Amniotic epithelial cell (primary cell): ENCODE measurements at places on chromosomes 3 and 15.

- no peak for DNase-seq
Observed at GRCh38 chr15:96337365-96338023, 7.0 kb downstream of the NR2F2 start.

DNA sequence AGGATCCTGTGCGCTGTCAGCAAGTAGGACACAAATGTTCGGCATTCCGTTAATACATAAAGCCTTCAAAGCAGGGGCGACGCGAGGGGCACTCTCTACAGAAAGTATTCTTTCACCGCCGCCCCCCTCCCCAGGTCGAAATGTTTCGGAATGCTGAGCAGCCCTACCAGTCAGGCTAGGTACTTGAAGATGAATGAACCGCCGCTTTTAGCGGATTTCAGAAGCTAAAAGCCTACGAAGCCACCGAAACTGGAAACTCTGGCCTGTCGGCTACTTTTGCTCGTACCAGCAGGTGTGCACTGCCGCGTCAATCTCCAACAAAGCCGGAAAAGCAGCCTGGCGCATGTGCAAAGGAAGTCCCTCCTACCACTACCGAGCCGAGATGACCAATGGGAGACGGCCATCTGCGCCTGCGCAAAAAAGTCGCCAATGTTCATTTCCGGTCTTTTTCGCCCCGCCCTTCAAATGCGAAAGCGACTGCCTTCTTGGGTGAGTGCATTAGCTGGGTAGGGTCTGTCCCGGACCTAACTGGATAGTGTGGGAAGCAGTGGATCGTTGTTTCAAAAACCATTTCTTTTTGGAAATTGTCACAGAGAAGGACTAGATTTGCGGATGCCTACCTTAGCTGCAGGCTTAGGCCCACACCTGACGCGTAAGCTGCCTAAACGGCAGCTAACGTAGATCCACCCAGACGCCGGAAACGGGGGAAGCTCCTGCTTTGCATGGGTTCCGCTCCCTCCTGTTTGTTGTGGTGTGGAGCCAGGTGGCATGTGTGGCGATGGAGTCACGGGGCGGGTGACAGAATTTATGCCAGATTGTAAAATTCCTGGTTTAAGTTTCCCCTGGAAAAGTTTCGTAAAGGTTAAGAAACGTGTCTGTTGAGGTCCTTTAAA is at the start of gene WDR5B:
TSS of gene WDR5B (minus strand) at position 301 of the 893 bp plus-strand sequence. CDS start 534 bp downstream, outside the sequence.
- peak; percentile 94 for DNase-seq

GRCh38 chr3:168030577-168030976 is 65.1 kb downstream of the GOLIM4 start:
- DNase-seq = no peak

- no peak for DNase-seq
Observed at GRCh38 chr3:126460381-126460780, 15.3 kb downstream of the ZXDC start.

DNA sequence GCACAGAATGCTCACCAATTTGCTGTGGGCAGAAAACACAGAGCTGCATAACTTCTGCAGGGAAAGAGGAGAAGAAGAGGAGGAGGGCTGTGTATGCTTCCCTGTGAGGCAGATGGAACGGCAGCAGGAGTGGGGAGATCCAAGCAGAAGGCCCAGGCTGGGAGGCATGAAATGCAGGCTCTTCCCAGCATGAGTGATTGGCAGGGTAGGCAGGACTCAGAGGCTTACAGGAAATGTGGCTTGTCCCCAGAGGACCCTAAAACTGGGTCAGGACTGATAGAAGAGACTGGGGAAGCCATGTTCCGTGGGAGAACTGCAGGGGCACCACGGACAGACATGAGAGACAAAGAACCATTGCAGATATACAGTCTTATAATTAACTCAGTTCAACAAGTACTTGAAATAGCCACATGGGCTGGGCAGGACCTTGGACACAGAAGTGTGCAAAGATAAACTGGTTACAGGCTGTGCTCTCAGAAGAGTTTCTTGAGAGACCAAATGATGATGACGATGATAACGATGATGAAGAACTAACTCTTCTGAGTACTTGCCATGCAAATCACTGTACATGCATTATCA is 286.9 kb downstream of the EPHB1 start:
- DNase-seq = no peak

DNA sequence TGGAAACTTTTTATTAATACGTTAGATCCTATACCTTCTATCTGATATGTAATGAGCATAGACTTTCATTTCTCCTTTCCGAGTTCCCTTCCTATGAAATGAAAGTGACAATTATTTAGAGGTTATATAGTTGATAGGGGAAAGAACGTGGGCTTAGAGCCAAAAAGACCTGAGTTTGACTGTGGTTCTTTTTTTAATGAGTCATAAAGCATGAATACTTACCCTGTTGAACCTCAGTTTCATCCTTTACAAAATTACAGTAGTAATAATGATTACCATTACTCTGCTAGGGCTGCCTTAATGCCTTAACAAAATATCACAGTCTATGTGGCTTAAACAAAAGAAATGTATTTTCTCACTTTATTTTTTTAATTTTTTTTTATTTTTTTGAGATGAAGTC is 75.9 kb downstream of the AGBL1 start:
- DNase-seq = no peak

- DNase-seq = no peak
Observed at GRCh38 chr3:127228866-127229265, 35.9 kb downstream of the PRR23E start.

- no peak for DNase-seq
Observed at GRCh38 chr3:31624083-31624709, 91.5 kb downstream of the STT3B start.

DNA sequence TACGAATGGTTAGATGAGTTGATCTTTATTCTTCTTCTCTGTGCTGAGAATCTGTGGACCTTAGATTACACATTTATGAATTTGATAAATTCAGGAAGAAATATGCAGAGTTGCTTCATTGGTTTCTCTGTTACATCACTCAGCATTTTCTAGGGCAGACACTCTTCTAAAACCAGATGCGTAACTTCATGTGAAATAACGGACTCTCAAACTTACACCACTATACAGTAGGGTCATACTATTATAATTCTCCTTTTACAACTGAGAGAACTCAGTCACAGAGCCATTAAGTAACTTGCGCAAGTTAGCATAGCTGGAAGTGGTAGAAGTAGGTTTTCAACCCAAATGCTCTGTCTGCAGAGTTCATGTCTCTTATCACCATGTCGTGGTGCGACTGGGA is 5.7 kb downstream of the TMEM207 start:
- DNase-seq = peak; percentile 20

GRCh38 chr15:47184908-47185801 is 532.1 kb upstream of the SEMA6D start:
- no peak for DNase-seq

GRCh38 chr15:34964277-34964676 is 5.3 kb downstream of the AQR start:
- DNase-seq = no peak

DNA sequence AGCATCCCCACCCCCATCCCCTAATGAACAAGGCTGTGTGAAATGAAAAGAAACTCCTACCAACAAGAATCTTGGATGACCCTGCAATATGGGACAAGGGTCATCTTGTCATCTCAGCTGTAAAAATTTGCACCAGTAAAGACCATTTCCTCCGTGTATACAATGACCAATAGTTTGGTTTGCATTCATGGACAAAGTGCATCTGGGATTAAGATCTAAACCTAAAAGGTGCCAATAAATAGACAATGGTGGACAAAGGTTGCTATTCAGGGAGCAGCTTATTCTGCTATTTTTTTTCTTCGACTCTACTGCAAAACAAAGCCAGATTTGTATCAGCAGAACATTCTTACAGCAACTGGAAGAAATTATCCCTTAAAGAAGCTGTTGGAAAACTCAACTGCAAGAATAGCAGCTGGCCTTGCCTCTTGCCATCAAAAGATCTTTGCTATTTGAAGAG is 8.0 kb downstream of the MGLL start:
- no peak for DNase-seq

- DNase-seq = no peak
Observed at GRCh38 chr3:173826416-173826815, 428.9 kb downstream of the NLGN1 start.

DNA sequence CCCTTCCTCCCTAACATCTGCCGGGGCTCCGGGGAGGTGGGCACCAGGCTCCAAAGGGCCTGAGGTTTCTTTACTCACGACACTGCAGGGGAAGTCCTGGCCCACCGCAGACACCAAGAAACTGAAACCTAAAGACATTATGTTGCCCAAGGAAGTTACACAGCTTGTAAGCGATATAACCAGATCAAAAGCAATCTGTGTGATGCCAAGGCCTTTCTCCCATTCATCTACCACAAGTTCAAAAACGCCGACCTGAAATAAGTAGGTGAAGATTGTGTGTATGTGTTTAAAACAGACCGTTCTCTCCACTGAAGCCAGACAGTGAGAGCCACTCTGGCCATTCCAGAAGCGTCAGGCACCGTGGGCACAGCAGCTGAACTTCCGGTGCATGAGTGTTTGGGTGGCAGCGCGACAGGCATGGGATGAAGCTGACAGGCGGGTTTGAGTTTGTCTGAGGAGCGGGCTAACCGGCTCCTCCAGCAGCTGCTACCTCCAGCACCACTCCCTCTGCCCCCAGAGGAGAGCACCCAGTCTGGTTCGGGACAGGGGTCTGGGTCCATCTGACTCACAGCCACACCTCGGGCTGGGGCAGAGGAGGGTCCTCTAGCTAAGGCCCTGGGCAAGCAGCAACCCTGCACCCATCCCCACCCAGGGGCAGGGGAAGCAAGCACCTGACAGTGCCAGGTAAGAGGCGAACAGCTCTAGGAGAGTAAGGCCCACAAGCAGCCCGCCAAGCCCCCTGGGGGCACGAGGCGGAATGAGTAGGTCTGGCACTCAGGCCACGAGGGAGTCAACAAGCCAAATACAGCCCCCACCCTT is 1.3 kb downstream of the TNK2 start:
- DNase-seq = no peak

GRCh38 chr3:175336406-175337133 is 477.4 kb downstream of the NAALADL2 start:
- no peak for DNase-seq

- no peak for DNase-seq
Observed at GRCh38 chr3:174325834-174326700, 533.1 kb upstream of the NAALADL2 start.

DNA sequence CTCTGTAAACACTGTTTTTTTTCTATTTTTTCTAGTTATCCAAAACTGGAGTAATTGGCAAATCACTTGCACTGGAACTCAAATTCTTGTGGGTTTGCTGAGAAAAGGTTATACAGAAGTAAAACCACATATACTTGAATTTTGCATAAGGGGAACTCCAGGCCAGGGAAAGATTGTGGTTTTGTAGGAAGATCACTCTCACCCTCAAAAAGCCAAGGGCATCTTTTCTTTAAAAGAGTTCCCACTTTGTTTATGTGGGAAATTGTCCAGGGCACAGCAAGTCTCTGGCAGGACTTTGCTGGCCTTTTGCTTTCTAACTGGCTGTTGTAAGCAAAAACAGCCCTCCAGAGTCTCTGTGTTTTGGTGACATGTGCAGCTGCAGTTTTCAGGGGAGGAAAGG is 340.3 kb upstream of the RBMS3 start:
- peak; percentile 95 for DNase-seq

DNA sequence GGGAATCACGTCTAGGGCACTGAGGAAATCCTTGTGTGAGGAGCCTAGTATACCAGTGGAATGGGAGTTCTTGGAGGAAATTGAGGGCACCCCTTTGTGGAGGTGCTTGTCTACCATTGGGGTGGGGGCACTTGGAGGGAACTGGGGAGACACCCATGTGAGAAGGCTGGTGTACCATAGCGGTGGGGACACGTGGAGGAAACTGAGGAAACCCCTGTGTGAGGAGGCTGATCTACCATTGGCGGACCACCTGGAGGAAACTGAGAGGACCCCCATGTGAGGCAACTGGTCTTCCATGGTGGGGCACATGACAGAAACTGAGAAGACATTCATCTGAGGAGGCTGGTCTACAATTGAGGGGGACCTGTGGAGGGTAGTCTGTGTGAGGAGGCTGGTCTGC is 164.5 kb downstream of the FBLN2 start:
- DNase-seq = no peak

DNA sequence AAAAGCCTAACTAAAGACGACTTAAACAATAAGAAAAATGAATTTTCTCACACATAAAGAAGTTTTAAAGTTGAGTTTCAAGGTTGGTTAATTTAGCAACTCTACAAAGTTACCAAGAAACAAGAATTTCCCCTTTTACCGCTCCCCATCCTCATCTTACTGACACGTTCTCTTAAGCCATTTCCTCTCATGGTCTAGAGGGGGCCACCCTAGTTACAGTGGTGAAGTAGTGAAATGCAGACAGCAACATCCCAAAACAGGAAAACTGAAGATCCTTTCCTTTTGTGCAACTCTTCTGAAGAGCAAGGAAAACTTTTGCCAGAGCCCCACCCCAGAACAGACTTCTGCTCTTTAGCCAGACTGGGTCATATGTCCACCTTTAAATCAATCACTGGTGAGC is 17.3 kb upstream of the SOX14 start:
- no peak for DNase-seq

GRCh38 chr3:30982416-30983075 is 88.1 kb upstream of the GADL1 start:
- DNase-seq = no peak

GRCh38 chr3:157100608-157101396 is 59.1 kb downstream of the CCNL1 start:
- peak; percentile 60 for DNase-seq

GRCh38 chr3:66525771-66526170 is 24.9 kb upstream of the LRIG1 start:
- DNase-seq = no peak
